ENCODE measurements at places on chromosomes 4 and X.

- DNase-seq: no peak
Observed at GRCh38 chr4:52014903-52015302, 5.3 kb downstream of the LRRC66 start.

DNA sequence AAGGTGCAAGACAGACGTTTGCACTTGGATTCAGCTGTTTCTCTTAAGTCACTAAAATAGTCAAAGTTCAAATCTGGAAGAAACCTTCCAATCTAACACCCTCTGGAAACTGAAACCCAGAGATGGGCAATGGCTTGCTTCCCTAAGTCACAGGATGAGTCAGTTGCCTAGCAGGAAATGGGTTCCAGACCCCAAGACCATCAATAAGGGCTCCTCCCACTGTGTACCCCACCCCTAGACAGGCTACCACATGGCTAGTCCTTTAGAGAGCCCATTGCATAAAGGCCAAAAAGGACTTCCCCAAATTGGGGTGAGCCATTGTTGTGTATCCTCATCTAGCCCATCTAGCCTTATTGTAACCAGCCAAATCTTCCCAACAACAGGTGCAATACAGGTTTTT, 216.2 kb downstream of the HS6ST2 start:
- DNase-seq: no peak

DNA sequence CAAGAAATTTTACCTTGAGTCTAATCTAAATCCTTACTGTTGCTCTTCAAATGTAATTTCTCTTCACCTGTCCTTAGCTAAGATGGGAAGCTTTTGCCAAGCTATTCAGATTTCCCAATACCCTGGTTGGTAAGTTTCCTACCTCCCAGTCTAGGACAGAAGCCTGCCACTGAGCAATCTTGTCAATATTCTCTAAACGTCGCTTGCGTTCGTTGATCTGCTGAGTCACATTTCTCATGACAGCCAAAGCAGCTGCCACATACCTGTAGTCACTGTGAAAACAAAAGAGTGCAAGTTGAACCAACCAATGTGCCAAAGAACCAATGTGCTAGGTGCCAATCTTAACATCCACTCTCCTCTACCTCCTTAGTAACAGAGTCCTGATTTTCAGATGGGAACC, 111.1 kb downstream of the ARHGEF9 start:
- DNase-seq: no peak

GRCh38 chr4:6180841-6181631, 19.3 kb downstream of the JAKMIP1 start:
- no peak for DNase-seq

GRCh38 chr4:151436093-151436518, 27.1 kb downstream of the FHIP1A start:
- DNase-seq: peak; percentile 9

GRCh38 chr4:138938366-138938690, 77.3 kb upstream of the NOCT start:
- DNase-seq: no peak

- no peak for DNase-seq
Observed at GRCh38 chr4:78459327-78459726, 92.2 kb upstream of the ANXA3 start.

- DNase-seq: peak; percentile 22
Observed at GRCh38 chr4:141789716-141790115, 153.3 kb downstream of the IL15 start.

GRCh38 chr4:70849291-70849690, 9.6 kb upstream of the GRSF1 start:
- DNase-seq: no peak

- DNase-seq: peak; percentile 8
Observed at GRCh38 chrX:20061855-20062254, 54.9 kb downstream of the MAP7D2 start.
